Activated CD4-positive, alpha-beta T cell treated with anti-CD3 and anti-CD28 coated beads for 36 hours (primary cell): ENCODE measurements at places on chromosomes 13 and 19. TPM values are rescaled to one million over a fixed set of nuclear protein-coding genes. Genes with fewer than 3 reads are reported as not detected.

The MIR17HG gene
- 26.7 TPM for total RNA-seq

The RCBTB2 gene
- 1.6 TPM for total RNA-seq

The DAZAP1 gene
- 248 TPM for total RNA-seq

The PROSER1 gene
- 75.4 TPM for total RNA-seq
